ENCODE measurements at places on chromosomes 7 and 10.

- no peak for DNase-seq
Observed at GRCh38 chr7:145729691-145730090, 386.9 kb upstream of the CNTNAP2 start.

- DNase-seq, result no peak
Observed at GRCh38 chr7:78073609-78074382, 275.2 kb downstream of the PHTF2 start.

GRCh38 chr7:132991615-132992587 is 90.0 kb downstream of the CHCHD3 start:
- no peak for DNase-seq

DNA sequence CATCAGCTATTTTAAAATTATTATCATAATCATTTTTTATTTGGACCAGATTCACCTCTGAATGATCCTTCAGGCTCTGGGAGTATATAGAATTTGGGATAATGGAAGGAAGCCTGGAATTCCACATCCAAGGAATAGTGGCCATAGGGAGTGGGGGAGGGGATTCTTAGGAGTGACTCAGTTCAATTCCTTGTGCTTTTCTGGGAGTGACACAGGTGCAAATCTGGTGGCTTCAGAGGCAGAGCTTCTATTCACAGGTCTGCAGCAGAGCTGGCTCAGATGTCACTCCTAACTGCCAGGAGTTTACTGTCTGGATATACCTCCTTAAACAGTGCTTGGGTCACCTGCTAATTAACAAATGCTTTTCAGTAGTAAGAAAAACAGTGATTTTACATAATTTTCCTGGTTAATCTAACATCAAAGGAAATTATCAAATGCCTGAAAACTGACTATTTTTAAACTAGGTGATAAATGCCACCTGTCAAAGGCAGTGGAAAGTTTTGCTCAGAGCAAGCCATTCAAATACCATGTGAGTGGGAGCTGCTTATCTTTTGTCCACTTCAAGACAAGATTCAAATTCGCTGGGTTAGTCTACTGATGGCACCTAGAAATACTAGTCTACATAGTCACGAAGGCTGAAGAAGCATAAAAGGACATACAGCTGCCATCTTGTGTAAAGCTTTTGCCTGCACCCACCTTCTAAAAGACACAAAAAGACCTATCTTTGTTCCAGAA is 106.7 kb upstream of the LAMB4 start:
- DNase-seq, result no peak

DNA sequence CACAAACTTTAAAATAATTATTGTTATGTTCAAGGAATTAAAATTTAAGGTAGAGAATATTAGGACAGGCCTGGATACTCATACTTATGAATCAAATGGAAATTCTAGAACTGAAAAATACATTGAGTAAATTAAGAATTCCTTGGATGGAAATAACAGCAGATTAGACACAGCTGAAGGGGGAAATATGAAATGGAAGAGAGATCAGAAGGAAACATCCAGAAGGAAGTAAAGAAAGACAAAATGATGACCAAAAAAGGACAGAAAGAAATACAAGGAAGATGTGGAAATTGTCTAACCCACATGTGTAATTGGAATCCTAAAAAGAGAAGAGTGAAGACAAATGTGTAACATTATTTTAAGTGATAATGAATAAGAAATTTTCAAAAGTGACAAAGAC is 128.9 kb downstream of the ATRNL1 start:
- no peak for DNase-seq

GRCh38 chr7:36949711-36950600 is 225.7 kb upstream of the AOAH start:
- DNase-seq, result no peak

- no peak for DNase-seq
Observed at GRCh38 chr7:143979359-143979758, 20.8 kb upstream of the OR6B1 start.

DNA sequence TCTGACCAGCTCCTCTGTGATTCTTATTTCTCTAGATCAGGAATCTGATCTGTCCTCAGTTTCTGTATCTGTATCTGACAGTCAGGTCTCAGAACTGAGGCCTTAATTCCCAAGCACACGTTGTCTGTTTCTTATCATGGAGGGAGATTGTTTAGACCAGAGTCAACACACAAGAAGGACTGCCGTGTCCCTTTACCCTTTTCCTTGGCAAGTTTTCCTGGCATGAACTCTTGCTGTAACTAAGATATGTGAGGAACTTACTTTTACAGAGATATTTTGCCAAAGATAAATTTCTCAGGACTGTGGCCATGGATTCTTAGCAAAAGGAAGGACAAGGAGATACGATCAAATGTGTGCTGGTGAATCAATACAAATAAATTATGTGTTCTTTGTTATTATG is 181.0 kb downstream of the SORCS3 start:
- DNase-seq, result no peak

DNA sequence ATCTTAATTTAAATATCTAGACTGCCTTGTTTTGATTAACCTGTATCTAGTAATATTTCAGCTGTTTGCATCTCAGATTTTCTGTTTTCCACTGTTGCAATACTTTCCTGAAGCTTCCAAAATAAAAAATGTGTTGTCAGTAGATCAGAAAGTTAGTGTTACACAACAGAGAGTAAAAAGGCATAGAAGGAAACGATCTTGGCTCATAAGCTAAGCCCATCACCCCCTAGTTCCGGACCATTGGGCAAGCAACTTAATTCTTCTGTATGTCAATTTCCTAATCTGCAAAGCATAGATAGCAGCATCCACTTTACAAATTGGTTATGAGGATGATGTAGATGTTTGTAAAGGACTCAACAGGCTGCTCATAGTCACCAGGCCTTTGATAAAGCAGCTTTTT is 4.4 kb downstream of the PON3 start:
- no peak for DNase-seq

DNA sequence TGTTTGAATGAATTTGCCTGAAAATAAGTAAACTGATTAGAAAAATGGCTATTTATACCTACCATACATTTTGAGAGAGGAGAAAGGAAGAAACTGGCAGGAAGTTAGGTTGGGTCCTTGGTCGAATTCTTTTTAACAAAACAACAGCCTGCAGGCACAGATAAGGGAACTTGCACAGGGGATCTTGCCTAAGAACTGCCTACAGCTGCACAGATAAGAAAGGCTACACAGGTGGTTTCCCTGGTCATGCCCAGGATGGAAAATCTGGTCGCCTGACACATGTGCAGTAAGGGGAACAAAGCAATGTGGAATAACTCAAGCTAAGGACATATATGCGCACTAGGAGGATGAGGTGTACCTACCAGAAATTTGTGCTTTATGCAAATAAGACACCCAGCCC is 732.1 kb upstream of the POT1 start:
- DNase-seq, result no peak

DNA sequence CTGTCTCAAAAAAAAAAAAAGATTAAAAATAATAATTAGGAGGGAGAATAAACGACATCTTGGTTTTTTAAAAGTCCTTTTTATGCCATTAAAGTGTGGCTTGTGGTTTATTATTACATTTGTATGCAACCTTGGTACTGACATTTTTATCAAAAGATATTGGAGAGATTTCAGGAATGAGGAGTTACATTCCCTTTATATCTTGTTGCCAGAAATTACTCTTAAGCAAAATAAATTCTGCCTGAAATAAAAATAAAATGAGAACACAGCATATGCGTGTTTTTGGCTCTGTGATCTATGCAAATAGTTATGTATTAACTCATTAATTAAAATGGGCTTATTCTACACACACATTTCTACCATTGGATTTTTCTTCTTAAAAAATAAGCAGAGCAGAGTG is 202.4 kb downstream of the BICC1 start:
- DNase-seq, result no peak

DNA sequence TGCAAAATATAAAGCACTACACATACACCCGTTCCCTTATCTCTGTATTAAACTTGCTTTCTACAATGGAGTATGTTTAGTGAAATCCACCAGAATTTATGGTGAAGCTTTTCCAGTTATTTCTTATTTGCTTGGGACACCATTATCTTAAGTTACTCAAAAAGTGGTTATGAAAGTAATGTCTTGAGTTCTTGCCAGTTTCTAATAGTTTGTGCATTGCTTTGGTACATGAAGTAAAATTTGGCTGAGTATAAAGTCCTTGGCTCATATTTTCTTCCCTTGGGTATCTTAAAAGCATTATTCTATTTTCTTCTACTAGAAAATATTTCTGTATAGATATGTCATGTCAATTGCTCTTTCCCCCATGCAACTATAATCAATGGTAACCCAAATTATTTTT is 85.2 kb downstream of the POLR1F start:
- no peak for DNase-seq

DNA sequence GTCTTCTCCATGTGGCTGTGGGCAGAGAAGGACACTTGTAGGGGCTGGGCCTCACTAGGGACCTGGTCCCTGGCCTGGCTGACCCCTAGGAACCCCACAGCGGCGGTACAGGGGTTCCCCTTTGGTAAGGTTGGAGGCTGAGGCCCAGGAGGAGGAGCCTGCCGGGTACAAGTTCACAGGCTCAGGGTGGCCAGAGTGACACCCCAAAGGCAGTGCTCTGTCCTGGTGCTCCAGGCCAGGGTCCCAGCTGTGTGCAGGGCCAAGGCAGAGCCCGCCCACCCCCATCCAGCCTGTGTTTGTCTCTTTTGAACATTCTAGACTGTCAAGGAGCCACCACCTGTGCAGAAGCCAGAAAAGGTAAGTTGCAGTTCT is 23.3 kb downstream of the ANTXRL start:
- DNase-seq, result no peak

DNA sequence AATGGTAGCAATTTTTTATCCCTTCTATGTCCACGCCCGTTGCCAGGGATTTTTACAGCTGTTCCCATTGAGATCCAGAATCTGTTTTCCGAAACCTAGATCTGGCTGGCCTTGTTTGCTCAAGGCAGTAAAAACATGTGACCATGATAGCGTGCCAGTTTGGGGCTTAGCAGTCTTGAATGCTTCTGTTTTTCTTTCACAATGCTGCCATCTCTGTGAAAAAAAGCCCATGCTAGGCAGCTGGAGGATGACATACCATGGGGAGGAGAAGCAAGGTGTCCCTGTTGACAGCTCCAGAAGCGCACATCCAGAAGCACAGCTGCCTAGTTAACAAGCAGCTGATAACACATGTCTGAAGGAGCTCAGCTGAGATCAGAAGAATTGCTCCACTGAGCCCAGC is 2.2 kb upstream of the ZNF92 start:
- no peak for DNase-seq

DNA sequence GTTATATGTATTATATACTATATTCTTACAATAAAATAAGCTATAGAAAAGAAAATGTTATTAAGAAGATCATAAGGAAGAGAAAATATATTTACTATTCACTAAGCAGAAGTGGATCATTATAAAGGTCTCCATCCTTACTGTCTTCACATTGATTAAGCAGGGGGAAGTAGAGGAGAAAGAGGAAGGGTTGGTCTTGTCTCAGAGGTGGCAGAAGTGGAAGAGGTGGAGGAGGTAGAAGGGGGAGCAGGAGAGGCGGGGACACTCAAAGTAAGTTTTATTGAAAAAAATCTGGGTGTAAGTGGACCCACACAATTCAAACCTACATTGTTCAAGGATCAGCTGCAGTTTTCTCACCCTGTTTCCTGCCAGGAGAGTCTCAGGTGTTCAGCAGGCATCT is 28.9 kb upstream of the ERCC6 start:
- no peak for DNase-seq

- DNase-seq, result no peak
Observed at GRCh38 chr10:50464004-50464409, 159.7 kb downstream of the SGMS1 start.

GRCh38 chr7:29878081-29878688 is 71.9 kb downstream of the WIPF3 start:
- no peak for DNase-seq

DNA sequence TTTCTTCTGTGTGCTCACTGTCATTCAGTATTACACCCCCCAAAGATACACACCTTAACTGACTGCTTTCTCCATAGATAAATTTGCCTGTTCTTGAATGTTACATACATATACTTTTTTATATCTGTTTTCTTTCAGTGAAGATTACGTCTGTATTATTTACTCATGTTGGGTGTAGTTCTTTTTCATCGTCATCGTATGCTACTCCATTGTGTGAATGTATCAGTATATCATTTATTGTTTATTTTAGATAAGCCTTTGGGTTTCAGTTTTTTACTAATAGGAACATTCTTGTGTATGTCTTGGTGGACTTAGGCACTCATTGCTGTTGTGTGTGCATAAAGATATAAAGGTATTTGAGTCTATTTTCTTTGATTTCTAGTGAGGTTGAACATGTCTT is 64.4 kb downstream of the SEPTIN7 start:
- no peak for DNase-seq

DNA sequence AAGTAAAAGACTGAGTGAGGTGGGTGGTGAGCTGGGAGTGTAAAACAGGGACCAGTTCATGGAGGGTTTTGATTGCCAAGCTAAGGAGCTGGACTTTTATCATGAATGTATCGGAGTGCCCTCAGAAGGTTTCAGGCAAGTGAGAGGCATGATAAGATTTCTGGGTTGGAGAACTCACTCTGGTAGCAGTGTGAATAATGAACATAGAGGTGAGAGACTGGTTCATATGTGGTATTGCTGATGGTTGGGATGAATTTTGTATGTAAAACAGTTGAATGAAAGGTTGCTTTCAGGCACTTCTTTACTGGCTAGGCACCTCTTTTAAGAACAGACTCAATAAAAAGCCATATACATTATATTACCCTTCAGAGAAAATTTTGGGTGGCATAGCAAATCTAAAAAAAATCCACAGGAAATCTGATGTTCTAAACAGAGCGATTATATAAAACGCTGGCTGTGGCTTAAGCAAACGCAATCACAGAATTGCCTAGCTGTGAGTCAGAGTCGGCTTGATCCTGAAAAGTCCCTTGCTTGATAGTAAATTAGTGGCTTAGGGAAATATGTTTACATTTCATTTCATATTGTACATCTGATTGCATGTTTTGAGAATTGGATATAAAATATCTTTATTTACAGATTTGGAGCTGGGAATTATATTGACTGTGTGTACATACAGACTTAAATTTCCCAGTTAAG is 92.9 kb upstream of the HDAC9 start:
- no peak for DNase-seq
